ENCODE measurements at places on chromosomes 4 and X.
A peak's percentile ranks its signal among the peaks of the same experiment; 100 is the strongest.

GRCh38 chr4:1010395-1011021 is 918 bp upstream of the FGFRL1 start:
- no peak for DNase-seq

- no peak for DNase-seq
Measured at GRCh38 chrX:134908356-134908755, 82.4 kb upstream of the SMIM10 start.

GRCh38 chr4:143026459-143027170 is 158.1 kb upstream of the USP38 start:
- DNase-seq: no peak

- no peak for DNase-seq
Measured at GRCh38 chrX:68416592-68416991, 16.7 kb downstream of the OPHN1 start.

GRCh38 chr4:25981749-25982148 is 67.7 kb downstream of the SMIM20 start:
- DNase-seq: no peak

GRCh38 chr4:127069675-127070074 is 563.1 kb upstream of the INTU start:
- no peak for DNase-seq

GRCh38 chr4:82792912-82793649 is 5.5 kb downstream of the SCD5 start:
- no peak for DNase-seq

DNA sequence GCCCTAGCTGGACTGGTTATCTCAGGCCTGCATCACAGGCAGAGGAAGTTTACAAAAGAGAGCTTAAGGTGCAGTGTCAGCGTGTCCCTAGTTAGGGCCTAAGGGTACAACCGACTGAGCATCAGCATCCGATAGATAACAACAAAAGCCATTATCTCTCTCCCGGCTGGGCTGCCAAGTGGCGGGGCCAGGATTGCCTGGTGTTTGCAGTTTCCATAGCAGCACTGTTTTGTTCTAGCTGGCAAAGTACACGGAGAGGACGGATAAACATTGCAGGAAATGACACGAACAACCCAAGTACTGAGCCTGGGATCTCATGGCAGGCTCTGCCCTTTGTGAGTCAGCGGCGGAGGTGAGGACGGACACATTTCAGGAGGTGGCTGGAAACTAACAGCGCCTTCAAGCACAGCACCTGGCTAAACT is 104.7 kb upstream of the NOCT start:
- DNase-seq: peak; percentile 12

GRCh38 chr4:2823301-2823670 is 20.4 kb upstream of the ADD1 start:
- no peak for DNase-seq

DNA sequence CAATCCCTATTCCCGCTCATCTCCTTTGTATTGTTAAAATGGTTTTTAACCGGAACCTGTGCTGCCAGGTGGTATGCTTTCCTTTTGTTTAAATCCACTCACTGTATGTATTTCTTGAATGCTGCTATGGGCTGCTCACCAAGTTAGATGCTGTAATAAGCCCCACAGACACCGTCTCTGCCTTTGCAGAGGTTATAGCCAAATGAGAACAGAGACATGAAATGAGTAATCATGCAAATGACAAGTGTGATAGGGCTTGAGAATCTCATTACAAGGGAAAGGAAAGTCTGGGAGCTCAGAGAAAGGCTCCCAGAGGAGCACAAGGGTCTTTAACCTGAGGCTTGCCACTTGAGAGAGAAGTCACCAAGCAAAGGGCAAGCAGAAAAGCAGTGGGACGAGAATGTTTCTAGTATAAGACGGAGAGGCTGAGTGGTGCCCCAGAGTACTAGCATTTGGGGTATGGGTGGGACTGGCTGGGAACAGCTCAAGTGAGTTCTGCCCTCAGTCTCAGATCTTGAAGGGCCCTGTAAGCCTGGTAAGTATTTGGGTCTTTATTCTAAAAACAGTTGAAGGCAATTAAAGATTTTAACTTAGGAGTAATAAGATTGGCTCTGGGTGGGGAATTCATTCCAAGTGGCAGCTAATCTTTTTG is 110.8 kb upstream of the H2AZ1 start:
- DNase-seq: no peak

DNA sequence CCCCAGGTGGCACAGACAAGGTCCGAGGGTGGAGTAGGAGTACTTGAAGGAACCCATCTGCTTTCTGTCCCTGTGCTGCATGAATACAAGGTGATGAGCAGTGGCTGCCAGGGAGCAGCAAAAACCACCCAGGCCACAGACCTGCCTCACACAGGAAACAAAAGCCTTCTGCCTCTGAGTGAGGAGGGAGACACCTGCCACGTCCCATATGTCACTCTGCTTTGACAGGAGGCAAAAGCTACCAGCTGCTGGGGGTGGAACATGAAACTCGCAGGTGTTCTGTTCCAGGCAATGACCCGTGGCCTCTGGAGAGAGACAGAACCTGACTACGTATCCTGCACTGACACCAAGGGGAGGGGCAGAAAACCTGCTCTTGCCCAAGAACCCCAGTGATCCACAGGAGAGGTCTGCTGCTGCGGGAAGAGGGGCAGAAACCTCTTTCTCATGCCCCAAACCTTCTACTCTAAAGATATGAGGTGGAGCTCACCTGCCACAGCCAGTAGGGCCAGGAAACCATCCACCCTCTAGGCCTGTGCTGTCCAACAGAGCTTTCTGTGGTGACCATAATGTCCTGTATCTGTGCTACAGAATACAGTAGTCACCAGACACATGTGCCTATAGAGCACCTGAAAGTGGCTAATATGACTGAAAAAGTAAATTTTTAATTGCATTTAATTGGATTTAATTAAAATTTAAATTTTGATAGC is 172.9 kb downstream of the PRDM5 start:
- no peak for DNase-seq

GRCh38 chr4:145868637-145869409 is 69.8 kb downstream of the ZNF827 start:
- no peak for DNase-seq

GRCh38 chr4:123623611-123624010 is 227.0 kb downstream of the SPRY1 start:
- no peak for DNase-seq

GRCh38 chr4:24775750-24776149 is 19.6 kb upstream of the SOD3 start:
- no peak for DNase-seq
